ENCODE measurements at places on chromosomes 3 and 15.
A peak's percentile ranks its signal among the peaks of the same experiment; 100 is the strongest.

DNA sequence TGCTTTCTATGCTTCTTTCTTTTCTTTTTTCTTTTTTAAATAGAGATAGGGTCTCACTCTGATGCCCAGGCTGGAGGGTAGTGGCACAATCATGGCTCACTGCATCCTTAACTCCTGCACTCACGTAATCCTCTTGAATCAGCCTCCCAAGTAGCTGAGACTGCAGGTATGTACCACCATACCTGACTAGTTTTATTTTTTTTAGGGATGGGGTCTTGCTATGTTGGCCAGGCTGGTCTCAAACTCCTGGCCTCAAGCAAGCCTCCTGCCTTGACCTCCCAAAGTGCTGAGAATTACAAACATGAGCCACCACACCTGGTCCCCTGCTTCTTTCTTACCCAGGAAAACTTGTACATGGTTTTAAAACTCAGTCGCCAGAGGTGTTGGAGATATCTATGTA lies 24.2 kb upstream of the HDC start:
- DNase-seq: no peak

DNA sequence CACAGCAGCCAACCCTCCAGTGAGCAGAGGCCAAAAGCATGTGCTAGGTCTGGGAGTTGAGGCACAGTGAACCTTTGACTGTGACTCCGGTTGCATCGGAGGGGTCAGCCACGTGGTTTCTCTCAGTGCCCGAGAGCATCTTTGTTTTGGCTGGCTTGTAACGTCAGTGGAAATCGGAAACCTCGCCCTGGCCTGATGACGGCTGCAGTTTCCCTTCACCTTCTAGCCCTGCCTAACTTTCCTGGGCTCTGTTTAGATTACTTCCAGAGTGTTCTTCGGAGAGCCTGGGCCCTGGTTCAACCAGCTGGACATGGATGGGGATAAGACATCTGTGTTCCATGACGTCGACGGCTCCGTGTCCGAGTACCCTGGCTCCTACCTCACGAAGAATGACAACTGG lies 56.6 kb downstream of the MESD start:
- DNase-seq: no peak

DNA sequence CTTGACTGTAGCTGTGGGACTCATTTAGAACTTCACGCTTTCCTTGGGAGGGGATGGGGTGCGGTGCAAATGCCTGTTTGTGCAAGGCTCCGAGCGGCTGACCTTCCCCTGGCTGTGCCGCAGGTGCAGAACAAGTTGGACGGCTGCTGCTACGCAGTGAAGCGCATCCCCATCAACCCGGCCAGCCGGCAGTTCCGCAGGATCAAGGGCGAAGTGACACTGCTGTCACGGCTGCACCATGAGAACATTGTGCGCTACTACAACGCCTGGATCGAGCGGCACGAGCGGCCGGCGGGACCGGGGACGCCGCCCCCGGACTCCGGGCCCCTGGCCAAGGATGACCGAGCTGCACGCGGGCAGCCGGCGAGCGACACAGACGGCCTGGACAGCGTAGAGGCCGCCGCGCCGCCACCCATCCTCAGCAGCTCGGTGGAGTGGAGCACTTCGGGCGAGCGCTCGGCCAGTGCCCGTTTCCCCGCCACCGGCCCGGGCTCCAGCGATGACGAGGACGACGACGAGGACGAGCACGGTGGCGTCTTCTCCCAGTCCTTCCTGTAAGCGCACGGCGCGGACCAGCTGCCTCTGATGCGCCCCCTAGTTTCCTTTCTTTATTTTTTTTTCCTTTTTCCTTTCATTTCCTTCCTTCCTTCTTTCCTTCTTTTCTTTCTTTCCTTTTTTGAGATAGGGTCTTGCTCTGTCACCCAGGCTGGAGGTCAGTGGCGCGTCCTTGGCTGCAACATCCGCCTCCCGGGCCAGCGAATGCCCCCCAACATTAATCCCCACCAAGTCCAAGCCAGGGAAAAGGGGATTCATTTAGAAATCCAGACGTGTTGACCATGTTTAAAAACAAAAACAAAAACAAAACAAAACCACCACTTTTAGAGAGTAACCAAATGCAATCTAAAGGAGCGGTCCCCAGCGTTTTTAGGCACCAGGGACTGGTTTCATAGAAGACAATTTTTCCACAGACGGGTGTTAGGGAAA lies 42.7 kb downstream of the EIF2AK4 start:
- DNase-seq: peak; percentile 7

DNA sequence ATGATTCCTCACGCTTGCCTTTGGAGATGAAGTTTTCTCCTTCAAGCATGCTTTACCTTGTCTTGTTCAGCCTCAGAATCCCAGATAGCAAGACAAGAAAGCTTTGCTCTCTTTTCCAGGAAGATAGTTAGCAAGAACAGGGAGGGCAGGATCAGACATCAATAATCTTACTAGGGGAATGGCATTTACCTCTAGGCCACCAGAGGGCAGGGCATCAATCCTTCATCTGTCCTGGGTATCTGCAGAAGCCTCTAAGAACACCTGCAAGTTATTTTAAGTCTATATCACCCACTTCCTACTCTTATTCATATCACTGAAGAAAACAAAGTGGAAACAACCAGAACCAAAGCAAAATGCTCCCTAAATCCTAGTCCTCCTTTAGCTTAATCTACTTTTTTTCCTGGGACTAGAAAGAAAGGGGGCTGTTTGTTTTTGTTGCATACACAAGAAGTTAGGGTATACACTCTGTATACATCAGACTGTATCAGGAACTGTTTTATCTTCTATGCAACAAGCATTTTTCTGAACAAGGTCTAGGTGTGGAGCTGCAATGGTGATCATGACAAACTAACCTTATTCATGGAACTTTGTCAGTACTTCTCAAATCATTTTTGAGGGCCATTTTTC lies 862.5 kb downstream of the CADM2 start:
- DNase-seq: no peak
